Umbilical cord (tissue), 2 donors: ENCODE measurements at places on chromosomes 7 and 10.
A peak's percentile ranks its signal among the peaks of the same experiment; 100 is the strongest.

- no peak for DNase-seq
These were observed 258.0 kb upstream of the SEMA3A start for GRCh38 chr7:84452618-84453017.

DNA sequence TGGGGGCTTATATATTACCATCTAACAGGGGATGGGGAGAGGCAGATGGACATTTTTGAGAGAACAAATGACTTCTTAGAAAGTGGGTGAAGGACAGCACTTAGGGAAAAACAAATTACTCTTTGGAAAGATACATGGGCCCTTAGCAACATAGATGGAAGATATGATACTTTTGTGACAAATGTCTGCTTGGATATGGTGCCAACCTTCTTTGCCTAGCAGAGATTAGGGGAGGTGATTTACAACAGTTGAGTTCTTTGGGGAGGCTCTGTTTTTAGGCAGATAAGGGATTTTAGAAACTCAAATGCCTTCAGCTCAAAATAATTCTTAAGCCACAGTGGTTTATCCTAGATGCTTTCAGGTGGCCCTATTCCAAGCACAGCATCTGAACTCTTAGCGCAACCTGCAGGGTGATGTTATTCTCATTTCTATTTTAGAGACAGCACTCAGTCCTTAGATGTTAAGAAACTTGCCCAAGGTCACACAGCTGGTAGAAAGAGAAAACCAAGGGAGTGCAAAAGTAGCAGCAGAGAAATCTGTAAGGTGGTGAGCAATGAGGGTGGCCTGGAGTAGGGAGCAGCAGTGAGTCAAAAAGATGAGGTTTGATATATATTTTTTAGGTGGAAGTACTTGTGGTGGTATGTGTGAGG, 75.1 kb upstream of the KMT2E start:
- DNase-seq, result no peak

DNA sequence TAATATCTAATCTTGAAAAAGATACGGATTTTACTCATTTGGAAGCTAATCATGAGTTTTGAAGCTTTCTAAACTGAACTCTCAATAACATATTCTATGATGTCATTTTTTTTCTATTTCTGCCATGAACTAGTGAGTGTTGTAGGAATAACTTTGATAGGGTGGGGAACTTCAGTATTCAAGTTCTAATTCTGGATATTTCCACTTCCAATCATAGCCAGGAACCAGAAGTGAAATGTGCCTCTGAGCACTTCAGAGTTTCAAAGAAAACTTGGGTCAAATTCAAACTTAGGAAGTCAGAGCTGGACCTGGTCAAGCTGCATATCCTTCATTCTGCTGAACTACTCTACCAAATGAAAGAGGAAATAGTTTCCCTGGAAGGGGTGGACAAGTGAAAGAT, 847 bp downstream of the AGMO start:
- no peak for DNase-seq

GRCh38 chr7:21948364-21948763, 2.7 kb upstream of the CDCA7L start:
- DNase-seq, result no peak

DNA sequence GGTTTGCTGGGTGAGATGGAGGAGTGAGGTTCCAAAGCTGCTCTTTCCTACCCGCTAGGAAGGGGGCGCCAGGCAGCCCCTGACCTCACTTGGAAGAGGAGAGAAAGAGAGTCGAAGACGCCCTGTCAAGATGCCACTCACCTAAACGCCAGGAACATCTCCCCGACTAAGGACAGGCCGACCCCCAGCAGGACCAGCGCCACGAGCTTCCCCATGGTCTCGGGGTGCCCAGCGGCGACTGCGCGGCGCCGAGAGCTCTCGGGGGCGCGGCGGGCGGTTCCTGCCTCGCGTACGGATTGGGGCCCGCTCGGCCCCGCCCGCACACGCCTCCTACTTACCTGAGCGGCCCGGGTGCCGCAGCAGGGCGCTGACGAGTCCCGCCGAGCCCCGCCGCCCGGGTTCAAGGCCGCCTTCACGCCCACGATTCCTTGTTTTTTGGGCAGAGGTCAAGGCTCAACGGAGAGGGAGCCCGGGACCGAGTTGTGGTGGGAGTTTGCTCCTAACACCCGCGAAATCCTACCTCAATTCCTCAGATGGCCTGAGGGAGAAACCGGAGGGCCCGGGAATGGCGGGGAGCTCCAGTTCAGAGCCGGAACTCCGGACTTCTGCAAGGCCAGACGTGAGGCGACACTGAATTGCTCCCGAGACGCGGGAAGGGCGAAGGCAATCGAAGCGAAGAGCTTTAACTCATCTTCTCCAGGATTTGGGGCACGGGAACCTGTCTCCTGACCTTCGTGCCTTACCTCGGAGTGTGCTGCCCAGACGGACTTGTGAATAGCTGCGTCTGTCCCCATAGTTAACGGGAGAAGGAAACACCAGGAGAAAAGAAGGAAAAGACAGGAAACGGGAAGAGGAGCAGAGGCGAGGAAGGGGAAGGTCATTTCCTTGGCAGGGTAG, at the start of gene PON3:
Gene PON3, minus strand, starts transcription at position 240 of the 897 bp plus-strand sequence. Its CDS starts 25 bp downstream, at position 215.
- peak; percentile 11 for DNase-seq

DNA sequence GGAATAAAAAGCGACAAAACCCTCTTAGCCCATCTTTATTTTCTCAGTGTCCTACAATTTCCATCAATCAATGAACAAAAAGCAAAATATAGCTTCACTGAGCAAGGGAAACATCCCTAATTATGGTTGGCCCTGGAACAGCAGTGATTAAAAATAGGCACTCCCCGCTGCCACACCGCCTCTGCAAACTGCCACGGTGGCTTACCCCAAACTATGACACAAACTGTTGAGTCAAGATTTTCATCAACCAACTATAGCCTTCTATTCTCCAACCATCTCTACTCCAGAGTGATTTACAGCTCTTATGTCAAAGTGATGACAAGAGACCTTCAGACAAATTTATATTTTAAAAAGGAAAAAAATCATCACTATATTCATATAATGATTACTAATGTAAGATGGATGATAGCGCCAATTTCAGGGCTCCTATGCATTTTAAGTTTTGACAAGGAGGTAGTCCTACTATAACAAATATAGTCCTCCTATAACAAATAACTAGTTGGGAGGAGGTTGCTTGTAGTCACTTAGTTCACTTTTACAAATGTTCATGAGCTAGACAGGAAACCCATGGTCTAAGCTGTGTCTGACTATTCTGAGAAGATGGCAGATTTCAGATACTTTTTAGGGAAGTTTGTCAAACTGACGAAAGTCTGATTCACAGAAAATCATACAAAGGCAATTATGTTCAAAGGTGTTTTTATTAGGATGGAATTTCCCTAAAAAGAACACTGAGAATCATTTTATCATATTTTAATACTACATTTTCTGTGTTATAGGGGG, 26.3 kb downstream of the DENND11 start:
- no peak for DNase-seq

DNA sequence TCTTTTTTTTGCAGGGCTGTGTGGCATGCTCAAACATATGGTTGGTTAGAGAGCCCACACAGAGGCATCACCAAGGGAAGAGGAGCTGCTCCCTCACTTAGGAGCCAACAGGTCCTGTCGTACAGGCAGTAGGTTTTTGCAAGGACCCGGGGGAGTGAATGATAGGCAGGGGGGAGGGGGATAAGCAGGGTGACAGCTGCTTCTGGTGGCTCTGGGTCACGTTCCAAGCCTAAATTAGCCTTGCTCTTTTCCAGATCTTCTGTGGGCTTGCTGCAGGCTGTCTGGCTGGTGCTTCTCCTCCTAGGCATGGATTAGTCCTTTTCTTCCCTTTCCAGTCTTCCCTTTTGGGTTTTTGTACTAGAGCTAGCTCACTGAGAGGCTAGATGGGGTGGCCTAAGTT, 117.7 kb upstream of the PODXL start:
- no peak for DNase-seq

- DNase-seq, result peak; percentile 91
These were observed 25.1 kb upstream of the DDIT4 start for GRCh38 chr10:72248468-72249151.

DNA sequence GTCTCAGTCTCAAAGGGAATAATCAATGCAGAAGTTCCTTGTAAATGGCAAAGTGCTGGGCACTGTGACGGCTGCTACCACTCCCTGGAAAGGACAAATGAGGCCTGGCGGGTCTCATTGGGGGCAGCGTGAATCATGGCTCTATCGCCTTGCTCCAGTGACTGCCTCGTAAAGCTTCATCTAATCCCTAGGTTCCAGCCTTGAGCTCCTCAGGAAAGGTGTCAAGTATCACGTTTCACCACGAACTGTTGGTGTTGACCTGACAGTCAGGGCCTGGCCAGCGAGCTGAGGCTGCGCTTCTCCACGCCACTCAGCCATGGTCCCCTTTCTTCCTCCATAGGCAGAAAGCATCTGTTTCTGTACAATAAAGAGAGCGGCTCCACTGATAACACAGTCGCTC, 126.7 kb upstream of the ZNF32 start:
- DNase-seq, result no peak

DNA sequence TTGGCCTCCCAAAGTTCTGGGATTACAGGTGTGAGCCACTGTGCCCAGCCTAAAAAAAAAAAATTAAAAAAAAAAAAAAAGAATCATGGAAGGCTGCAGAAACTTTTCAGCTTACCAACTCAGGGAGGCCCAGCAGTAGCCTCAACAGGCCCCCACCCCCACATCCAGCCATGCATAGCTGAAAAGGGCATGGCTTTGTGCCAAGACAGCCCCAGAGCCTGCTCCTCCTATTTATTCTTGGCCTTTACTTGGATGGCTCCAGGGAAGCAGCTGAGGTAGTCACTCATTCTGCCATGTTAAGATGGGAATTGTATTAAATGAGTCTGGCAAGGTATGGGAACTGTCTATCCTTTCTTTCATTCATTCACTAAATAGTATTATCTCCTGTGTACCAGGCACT, 13.7 kb upstream of the CNNM2 start:
- no peak for DNase-seq
